H4 (cell line): ENCODE measurements at places on chromosomes 5 and 9.

DNA sequence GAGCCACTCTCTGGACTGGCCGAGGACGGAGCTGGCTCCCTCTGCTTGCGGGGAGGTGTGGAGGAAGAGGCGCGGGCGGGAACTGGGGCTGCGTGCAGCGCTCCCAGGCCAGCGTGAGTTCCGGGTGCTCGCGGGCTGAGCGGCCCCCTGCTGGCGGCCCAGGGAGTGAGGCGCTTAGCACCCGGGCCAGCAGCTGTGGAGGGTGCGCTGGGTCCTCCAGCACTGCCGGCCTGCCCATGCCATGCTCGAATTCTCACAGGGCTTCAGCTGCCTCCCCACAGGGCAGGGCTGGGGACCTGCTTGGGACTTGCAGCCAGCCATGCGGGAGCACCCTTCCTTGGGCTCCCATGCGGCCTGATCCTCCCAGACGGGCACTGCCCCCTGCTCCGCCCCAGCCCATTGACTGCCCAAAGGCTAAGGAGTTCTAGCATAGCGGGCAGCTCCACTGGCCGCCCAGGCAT, 416.9 kb downstream of the MRPS30 start:
- DNase-seq = no peak

DNA sequence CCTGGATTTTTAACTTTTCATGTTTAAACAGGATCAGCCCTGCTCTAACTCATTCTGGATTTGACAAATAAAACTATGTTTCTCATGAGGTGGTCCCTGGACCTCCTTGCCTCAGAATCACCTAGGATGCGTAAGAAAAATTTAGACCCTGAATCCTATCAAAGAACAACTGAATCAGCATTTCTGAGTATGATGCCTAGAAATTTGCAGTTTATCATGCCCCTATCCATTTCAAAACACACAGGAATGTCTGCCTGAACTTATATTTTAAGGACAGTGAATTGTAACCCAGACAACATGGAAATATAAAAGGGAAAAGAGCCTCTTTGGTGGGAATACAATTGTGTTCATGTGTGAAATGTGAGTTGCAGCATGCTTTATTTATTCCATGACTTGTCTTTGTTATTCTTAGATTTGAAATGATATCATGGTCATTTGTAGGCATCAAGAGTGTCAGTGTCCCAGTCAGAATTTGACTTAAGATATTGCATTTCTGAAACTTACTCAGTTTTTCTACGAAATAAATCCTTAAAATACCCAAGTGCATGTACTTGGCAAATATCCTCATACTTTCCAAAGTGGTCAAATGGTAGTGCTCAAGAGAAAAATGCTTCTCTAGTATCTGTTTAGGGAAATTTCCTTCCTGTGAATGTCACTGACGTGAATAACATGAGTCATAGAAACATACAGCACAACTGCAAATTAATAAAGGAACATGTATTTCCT, 144.3 kb downstream of the GIN1 start:
- DNase-seq = no peak

DNA sequence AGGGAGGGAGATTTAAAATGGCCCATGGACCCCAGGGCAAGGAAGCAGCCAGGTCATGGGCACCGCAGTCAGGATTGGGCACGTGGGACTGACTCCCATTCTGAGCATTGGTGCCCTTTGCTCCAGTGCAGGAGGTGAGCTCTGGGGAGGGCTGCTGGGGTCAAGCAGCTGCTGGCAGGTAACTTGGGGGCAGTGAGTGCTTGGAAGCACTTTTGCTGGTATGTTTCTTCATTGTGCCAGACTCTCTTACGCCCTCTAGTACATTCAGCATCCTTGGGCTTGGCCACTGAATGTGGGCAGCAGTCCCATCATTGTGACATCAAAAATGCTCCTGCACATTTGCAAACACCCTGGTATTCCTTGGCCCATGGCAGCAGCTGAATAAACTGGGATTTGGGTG, 32.7 kb downstream of the PRRC2B start:
- no peak for DNase-seq

DNA sequence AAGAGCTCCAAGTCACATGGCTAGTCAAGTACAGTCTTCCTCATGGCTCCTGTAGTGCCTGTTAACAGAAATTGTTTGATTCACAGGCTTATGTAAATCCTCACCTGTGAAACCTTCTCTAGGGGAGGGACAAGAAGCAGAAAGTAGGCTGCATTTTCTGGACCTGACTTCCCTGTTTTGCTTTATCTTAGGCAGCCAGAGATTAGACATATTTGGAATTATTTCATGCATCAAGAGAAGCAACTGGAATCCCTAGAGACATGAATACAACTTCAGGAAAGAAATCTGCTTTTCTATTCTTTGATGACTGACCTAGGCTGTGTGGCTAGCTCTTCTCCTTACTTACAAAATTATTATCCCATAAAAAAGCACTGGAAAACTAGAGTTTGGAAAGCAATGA, 52.3 kb downstream of the CAST start:
- no peak for DNase-seq

- peak; percentile 62 for DNase-seq
Observed at GRCh38 chr9:101530076-101530711, 3.5 kb upstream of the RNF20 start.

GRCh38 chr9:116152941-116153764, 438 bp upstream of the PAPPA start:
- DNase-seq = no peak

DNA sequence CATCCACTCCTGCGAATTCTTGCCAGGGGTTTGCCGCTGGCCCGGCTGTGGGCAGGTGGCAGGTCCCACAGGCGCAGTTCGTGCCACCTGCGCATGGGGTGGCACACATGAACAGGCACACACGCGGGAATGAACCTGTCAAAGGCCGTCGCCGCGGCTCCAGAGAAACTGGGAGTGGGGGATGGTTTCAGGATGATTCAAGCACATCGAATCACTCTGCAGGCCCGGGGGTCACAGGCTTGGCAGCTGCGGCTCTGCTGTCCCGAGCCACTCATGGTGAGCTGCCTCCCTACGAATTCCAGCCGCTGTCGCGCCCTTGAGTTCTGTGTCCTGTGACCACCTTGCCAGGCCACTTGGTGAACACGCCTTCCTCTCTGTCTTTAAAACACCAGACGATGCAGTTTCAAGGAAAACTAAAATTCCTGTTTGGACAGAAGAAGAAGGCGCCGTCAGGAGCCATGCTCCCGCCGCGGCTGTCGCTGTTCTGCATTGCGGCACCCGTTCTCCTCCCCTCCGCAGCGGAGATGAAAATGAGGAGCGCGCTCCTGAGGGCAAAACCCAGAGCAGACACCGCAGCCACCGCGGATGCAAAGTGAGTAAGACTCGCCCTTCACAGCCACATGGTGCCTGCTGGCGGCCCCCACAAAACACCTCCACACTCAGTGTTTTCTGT, 15.4 kb upstream of the EXOC3 start:
- no peak for DNase-seq

DNA sequence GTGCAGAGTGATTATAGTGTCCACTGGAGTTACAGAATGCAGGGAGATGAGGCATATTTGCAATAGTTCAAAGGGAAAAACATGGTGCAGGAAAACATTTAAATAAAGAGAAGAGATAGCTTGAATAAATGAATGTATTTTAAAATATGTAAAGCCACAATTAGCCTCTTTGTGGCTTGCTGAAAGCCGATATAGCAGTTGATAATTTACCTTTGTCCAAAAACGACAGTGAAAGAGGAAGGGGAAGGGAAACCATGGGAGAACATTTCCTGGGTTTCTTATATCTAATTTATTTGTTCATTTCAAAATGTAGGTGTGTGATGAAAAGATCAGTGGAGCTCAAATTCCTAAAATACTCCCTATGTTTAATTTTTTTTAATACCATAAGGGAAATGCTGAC, 156.1 kb downstream of the DENND1A start:
- no peak for DNase-seq

- no peak for DNase-seq
Observed at GRCh38 chr5:154220625-154221024, 30.1 kb downstream of the GALNT10 start.

- no peak for DNase-seq
Observed at GRCh38 chr5:33479311-33479710, 38.5 kb downstream of the TARS1 start.
